ENCODE measurements at places on chromosomes 13 and 19.

DNA sequence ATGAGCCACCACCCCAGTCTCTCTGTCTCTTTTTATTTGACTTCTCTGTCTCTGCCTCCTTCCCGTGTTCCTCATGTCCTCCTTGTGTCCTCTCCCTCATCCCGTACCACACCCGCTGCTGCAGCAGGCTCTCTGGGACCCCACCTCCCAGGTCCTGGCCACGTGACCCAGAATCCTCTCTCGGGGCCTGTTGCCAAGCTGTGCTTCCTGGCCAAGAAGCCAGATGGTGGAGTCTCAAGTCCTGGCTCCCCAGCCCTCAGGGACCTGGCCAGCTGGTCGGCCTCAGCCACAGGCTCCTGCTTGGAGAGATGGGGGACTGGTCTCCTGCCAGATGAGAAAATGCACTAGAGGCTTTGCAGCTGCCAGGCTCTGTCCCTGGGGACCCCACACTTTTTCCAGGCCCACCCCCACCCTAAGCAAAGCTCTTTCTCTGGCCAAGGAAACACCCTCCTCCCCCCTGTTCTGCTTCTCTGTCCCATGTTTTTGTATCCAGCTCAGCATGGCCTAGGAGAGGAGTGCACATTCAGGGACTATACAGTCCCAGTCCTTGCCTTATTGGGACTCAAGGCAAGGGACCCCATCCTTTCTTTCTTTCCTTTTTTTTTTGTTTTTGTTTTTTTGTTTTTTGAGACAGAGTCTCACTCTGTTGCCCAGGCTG, 34.3 kb upstream of the SHKBP1 start:
- no peak for DNase-seq

DNA sequence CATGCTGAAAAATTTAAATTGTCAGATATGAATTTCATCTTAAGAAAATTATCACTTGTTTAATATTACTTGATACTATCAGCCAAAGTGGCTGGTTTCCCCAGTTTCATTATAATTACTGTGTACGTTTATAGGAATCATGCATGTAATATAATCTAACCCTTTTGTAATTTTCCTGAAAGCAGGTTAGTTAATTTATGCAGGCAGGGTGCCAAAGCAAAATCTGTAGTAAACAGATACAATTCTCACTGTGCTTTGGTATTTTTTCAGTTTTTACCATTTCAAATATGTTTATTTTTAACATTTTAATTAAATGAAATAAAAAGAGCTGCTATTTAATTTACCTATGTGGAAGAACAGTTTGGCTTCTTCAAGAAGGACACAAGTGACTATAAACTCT, 1227.5 kb upstream of the MIR17HG start:
- no peak for DNase-seq

DNA sequence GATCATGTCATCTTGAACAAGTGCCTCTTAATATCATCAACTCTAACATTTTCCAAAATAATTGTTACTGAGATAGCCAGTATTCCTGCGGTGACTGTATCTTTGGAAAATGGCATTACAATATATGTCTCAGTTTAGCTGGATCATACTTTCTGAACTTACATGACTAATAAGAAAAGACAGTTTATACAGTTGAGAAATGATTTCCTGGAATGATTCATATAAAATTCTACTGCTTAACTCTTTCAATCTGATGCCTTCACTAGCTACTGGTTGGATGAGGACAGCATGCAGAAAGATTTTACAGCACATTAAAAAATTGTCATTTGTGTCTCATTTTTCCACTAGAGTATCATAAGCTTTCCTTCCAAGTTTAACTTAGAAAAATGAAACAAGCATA, 302.1 kb downstream of the PCDH17 start:
- no peak for DNase-seq

DNA sequence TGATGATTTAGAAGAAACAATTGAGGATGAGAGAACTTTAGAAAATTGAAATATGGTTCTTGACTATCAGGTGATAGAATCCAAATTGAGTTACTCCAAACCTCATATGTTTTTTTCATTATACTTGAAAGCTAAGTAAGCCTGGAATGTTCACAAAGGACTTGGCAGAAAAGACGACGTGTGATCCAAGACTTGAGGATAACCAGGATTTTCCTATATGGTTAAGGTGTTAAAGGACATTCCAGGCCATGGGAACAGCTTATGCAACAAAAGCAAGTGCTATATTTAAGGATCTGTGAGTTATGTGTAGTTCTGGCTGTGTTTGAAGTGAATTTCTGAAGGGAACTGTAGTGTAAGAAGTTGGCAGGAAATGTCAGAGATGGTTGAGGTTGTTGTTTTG, 52.5 kb downstream of the SLITRK1 start:
- DNase-seq: no peak

- DNase-seq: no peak
Observed at GRCh38 chr19:2331601-2332246, 3.2 kb downstream of the SPPL2B start.

DNA sequence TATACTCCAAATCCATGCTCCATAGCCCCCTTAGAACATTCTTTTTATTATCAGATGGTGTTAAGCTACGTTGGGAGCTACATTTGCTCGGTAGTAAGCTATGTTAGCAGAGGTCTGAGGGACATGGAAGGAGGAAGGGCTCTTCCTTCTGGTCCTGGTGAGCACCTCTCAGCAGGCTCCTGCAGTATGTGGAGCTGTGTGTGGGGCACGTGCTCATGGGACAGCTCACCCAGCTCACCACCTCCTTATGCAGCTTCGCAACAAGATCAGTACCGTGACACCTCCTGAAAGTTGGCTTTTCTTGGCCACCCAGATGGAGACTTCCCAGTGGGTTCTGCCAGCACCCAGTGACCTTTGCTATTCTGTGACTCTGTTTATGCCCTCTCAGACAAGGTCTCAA, 400.5 kb upstream of the SLC10A2 start:
- DNase-seq: no peak

GRCh38 chr13:41452462-41452861, 4.9 kb upstream of the RGCC start:
- no peak for DNase-seq

Data from stimulated activated CD8-positive, alpha-beta memory T cell treated with anti-CD3 and anti-CD28 coated beads, Interleukin-7, amount 100 ng/mL, for 48 hours (primary cell).